Activated naive CD4-positive, alpha-beta T cell treated with anti-CD3 and anti-CD28 coated beads for 36 hours (primary cell): ENCODE measurements at places on chromosomes 2 and 18. TPM values are rescaled to one million over a fixed set of nuclear protein-coding genes. Genes with fewer than 3 reads are reported as not detected.

DNA sequence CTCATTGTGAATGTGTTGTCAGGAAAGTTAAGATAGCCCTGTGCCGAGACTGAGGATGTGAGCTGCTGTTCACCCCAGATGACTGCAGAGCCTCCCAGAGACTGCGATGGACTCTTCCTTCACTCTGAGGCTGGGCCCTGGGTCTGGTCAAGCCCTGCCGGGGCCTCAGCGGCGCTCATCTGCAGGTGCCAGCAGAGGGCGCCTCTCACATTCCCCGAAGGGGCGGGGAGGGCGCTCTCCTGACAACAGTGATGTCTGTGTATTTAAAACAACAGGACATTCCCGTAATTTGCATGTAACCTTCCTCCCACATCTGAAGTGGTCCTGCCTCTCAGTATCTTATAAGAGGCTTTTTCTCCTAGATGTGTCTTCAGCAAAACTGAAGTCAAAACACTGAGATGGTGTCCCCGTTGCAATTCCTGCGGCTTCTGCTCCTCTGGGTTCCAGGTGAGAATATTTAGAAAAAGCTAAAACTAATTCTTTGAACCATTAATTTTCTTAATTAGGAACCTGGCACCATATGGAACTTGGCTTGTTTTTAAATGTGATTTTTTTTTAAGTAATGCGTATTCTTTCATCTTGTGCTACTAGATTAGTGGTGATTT lies 1377.9 kb downstream of the RPIA start:
- peak; percentile 6 for DNase-seq

Gene CPS1
- 0.86 TPM for total RNA-seq

DNA sequence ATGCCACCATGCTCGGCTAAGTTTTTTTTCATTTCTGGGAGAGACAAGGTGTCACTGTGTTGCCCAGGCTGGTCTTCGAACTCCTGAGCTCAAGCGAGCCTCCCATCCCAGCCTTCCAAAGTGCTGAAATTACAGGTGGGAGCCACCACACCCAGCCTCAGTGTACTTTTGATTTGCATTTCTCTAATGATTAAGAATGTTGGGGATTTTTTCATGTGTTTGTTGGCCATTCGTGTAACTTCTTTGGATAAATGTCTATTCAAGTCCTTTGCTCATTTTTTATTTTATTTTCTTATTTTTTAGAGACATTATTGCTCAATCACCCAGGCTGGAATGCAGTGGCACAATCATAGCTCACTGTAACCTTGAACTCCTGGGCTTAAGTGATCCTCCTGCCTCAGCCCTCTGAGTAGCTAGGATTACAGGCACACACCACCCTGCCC lies 73.1 kb downstream of the TMEM185B start:
- DNase-seq: no peak

GRCh38 chr18:76426737-76427305 lies 68.2 kb downstream of the ZNF516 start:
- DNase-seq: peak; percentile 23

DNA sequence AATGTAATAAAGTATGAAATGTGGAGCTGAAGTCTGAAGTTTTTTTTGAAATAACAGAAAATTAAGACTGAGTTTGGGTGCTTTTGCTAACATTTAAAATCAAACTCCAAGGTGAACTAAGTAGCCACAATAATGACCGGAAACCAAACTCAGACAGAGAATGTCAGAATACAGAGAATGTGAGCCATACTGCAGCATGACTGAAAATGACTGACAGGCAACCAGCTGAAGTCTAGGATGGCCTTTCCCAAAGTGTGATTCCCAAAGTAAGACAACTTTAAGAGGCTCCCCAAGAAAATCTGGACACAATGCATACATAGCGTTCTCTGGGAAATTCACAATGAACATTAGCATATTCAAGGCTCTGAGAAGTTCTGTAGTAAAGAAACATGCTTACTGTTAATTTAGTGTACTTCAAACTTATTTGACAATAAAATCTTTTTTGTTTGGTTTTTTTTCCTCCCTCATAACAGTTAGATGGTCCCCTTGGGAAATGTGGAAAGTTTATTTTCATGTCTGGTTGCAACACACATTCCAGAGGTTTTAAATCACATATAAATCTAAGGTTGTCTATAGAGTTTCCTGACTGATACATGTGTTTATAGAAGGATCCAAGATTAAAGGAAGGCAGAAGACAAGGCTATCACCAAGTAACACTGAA lies 28.6 kb downstream of the PLA2R1 start:
- no peak for DNase-seq

DNA sequence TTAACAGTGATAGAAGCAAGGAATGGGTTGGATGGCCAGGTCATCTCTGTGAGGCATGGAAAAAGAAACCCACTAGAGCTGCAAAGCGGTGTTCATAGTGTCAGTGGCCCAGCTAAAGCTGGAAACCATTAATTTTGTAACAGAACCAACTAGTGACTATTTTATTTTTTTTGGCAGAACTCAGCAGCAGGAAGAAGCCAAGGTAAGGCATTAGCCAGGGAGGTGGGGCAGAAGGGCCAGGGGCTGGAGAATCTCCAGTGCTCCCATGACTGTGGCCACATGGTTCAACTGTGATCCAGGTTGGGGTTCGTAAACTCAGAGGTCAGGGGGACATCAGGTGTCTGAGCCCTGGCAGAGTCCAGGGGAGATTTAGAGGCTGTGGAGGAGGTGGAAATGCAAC lies 25.9 kb upstream of the YES1 start:
- DNase-seq: no peak

Gene MAP3K19
- not detected for total RNA-seq

Gene KIAA2012
- total RNA-seq: not detected

GRCh38 chr2:158753641-158754611 lies 41.2 kb upstream of the DAPL1 start:
- peak; percentile 42 for DNase-seq

Gene IL36G
- not detected for total RNA-seq
